Cardiac septum (tissue), 1 donor: ENCODE measurements at places on chromosomes 13 and 19. TPM values are rescaled to one million over a fixed set of nuclear protein-coding genes. Genes with fewer than 3 reads are reported as not detected.

Gene PLPP2
- total RNA-seq, result 0.81 TPM

DNA sequence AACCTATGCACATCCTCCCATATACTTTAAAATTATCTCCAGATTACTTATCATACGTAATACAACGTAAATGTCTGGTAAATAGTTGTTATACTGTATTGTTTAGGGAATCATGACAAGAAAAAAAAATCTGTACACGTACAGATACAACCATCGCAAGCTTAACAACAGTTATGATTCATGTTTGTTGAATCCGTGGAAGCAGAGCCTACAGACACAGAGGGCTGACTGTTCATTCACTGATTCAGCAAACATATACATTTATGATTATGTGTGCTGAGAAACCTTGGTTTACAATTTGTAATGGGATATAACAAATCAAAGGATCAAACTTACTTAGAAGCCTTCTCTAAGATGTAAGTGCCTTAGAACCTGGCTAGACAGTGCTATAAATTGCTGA is 1.5 kb downstream of the ZNF260 start:
- DNase-seq, result no peak

- DNase-seq, result peak; percentile 85
These were observed 3.1 kb upstream of the BCL3 start for GRCh38 chr19:44745341-44745831.

- no peak for DNase-seq
These were observed 29.2 kb downstream of the TMTC4 start for GRCh38 chr13:100645382-100645781.

- DNase-seq, result no peak
These were observed 4.1 kb downstream of the TIMM13 start for GRCh38 chr19:2423071-2423914.

DNA sequence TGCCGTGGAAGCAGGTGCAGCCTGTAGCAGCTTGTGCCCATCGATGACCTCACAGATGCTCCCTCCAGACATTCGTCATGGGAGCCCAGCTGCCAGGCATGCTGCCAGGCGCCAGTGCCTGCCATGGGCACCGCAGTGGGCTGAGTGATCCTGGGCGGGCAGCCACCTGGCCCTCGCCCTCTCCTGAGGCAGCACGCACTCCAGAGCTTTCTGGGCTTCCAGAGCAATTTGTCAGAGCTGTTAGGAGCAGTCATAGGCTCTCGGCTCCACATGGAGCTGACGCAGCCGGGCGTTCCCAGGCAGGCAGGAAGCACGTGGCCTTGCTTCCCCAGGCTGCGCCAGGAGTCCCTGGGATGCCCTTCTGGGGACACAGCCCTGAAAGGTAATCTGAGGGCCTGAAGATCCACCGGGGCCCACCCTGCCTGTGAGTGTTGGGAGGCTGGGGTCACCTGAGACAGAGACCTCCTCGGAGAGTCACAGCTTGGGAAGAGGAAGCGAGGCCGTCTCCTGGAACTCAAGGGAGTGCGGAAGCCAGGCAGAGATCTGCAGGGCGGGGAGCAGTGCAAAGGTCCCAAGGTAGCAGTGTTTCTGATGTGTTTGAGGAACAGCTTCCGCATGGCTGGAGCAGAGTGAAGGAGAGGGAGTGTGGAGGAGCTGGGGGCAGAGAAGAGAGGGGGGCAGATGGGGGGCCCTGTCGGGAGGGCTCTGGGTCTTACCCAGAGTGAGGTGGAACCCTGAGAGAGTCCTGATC is 50.6 kb downstream of the DPF1 start:
- DNase-seq, result peak; percentile 94

DNA sequence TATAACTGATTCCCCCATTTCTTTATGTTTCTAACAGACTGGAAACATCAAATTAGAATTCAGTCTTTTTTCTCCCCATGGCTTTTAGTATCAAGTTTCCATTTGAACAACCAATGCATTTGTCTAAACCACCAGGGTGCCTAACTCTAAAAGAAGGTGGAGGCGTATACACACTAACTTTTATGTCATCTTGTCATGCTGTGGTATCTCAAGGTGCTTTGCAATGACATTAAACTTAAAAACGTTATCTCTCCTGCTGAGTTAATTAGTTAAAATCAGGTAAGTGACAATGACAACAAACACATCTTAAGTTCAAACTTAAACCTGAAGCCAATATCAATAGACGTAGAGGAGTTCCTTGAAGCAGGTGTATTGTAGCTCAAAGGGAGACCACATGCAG is 1001.7 kb downstream of the PCDH17 start:
- no peak for DNase-seq

GRCh38 chr19:28103921-28104320 is 1109.0 kb downstream of the UQCRFS1 start:
- DNase-seq, result no peak

Gene OR4F17
- not detected for total RNA-seq
